ENCODE measurements at places on chromosomes 4 and X.

- no peak for DNase-seq
Observed at GRCh38 chrX:14775416-14775815, 97.5 kb downstream of the FANCB start.

DNA sequence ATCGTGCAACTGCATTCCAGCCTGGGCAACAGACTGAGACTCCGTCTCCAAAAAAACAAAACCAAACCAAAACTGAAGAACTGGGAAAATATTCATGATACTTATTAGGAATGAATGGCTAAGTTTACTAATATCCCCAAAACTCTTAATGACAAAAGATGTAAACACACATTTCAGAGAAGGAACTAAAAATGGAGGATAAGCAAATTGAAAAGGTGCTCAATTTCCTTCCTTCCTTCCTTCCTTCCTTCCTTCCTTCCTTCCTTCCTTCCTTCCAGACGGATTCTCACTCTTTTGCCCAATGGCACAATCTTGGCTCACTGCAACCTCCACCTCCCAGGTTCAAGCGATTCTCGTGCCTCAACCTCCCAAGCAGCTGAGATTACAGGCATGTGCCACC is 44.4 kb upstream of the CDKN2AIP start:
- no peak for DNase-seq

DNA sequence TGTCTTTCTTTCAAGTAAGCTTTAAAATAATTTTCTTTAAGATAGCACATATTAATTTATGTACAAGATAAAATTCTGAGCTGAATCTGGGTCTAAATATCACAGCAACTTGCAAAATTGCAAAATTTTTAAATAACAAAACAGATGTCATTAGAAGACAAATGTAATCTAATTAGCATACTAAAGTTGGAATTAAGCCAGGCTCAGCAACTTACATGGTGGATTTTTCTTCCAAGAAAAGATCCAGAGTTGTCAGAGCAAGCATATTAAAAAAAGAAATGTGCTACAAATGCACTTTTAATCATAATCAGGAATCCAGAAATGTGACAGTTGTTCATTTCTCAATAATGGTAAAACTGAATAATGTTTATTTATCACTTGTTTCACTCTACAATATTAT is 906.9 kb upstream of the INTU start:
- no peak for DNase-seq

GRCh38 chr4:35238793-35239192 is 1005.5 kb downstream of the ARAP2 start:
- DNase-seq, result no peak

DNA sequence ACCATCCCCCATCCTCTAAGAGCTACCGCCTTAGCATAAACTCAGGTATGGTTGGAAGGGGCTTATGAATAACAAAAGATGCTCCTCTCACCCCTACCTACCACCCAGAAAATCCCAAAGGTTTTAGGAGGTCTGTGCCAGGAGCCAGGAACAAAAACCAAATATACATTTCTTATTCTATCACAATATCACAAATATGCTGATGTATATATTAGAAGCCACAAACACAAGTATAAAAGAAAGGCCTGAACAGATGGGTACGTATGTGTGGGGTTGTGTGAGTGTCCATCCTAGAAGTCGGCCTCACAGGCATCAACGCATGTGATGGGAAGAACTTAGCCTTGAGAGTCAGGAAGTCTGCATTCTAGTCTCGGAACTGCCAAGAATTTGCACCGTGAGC is 8.7 kb upstream of the ANXA5 start:
- DNase-seq, result no peak

DNA sequence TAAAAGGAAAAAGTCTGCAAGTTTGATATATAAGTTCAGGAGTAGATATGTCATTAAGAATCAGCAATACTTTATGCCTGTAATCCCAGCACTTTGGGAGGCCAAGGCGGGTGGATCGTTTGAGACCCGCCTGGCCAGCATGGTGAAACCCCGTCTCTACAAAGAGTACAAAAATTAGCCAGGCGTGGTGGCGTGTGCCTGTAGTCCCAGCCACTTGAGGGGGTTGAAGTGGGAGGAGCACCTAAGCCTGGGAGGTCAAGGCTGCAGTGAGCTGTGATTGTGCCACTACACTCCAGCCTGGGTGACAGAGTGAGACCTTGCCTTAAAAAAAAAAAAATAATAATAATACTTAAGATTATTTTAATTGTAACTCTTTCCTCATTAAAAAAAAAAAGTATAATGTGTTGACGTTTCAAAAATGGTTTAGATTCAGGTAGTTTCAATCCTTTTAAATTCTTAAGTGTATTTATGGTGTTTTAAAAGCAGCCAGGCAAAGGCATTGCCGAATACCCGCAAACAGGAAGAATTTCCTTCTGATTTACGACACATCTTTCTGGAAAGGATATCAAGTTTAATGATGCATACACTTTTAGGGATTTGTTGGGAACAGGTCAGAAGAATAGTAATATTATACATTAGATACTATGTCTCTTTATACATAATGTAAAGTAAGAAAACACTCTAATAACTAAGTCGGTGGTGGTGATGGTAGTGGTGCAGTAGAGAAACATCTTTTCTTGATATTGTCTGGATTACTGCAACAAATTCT is 80.9 kb downstream of the KDM6A start:
- no peak for DNase-seq

Measured in activated CD4-positive, alpha-beta T cell treated with anti-CD3 and anti-CD28 coated beads, Interleukin-10, Interleukin-2, amounts not matched to agents 100 ng/mL and 50 ng/mL, durations not matched to agents 16 hours and 8 hours (primary cell).